ENCODE measurements at places on chromosomes 2 and 18. TPM values are rescaled to one million over a fixed set of nuclear protein-coding genes. Genes with fewer than 3 reads are reported as not detected.

GRCh38 chr2:6297238-6297637 is 568.5 kb downstream of the CMPK2 start:
- DNase-seq = no peak

DNA sequence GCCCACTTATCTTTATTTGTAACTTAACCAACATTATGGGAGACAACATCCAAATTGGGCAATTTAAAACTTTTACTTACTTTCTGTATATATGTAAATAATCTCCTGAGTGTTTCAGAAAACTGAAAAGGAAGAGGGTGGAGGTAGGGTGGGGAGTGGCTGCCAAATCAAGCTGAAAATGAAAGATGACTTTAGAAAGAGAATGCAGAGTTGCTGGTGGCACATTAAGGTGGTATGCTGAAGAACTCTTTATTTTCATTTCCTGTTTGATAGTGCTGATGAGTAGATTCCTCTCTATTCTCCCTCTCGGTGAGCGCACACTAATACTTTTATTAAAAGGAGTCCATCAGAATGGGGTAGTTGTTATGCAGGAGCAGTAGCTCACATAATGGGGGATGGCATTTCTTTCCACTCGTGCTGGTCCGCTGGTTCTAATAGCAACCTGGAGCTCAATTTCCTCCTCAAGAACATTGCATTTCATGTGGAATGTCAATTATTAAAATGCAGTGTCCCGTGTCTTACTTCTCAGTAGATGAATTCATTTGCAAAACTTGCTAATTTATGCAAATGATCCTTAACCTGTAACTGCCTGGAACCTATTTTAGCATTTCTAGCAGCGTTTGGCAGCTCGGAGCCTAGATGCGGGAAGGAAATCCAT is 466.9 kb upstream of the HNRNPA3 start:
- no peak for DNase-seq

GRCh38 chr18:6874315-6874714 is 144.8 kb downstream of the ARHGAP28 start:
- no peak for DNase-seq

DNA sequence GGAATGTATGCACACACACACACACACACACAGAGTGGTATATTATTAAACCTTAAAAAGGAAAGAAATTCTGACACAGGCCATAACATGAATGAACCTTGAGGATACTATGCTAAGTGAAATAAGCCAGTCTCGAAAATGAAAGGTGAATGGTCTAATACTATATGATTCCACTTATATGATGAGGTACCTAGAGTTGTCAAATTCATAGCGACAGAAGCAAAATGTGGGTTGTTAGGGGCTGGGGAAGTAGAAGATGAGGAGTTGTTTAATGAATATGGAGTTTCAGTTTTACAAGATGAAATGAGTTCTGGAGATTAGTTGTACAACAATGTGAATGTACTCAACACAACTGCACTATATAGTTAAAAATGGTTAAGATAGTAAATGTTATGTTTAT is 118.1 kb downstream of the ABCA12 start:
- DNase-seq = no peak

DNA sequence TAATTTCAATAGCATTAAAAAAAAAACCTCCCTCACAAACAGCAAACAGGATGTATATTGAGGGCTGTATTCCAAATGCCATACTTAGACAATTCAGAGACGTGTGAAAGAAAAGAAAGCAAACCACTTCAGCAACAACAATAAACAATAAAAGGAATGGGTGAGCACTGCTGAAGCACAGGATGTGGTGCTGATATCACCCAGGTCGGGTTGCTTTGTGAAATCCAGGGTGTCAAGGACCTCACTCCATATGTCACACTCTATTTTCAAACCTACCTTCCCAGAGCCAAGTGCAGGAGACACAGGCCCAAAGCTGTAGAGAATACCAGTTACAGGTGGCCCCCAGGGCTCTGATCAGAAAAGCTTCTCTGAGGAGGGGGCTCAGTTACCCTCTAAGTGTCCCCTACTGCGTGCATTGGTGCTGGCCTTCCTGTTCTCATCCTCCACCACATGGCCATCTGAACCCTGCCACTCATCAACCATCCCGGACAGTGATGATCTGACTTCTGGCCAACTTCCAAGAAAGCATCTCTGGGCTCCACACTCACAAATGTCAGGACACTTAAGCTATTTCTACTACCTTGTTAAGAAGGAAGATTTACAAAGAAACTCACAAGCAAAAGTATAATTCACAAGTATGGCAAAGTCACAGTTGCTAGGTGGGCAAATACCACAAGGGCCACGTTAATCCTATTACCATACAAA is 363.0 kb downstream of the SS18 start:
- no peak for DNase-seq

- DNase-seq = no peak
These were observed 4.0 kb downstream of the NEU4 start for GRCh38 chr2:241812730-241813643.

DNA sequence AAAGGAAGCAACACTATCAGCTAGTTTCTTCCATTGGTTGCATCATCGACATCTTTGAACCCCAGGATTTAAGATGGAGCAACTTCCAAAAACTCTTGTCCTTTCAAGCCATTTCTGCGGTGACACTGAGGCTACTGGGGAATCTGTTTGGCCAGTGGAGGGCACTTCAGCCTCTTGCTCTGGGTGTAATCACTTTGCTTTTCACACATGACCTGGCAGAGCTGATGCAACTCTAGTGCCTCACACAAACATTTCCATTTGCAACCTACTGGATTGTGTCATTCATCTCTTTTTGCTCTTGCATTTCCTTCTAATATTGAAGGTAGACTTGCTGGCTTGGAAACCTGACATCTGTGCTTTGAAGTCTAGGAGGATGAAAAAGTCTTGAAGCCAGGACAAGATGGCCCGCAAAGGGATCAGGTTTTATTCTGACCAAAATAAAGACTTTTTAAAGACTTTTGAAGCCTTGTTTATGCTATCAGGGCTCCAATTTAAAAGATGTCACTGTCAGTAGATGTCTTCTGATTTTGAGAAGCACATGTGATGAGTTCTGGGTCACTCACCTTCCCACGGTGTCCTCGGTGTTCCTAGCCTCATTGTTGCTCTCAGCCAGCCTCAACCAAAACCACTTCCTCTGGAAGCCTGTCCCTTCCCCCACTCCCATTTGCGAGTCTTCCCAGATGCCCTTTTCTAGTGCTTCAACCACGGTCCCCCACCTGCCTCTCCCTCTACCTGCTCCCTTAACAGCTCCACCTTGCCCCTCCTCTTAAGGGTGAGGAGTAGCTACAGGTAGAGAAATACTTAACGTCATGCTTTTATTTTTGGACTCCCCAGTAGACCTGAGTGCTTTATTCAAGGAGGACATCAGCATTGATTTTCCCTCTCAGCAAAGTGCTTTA is 69.7 kb upstream of the KCNE4 start:
- DNase-seq = no peak

GRCh38 chr2:28746429-28747111 is 5.1 kb upstream of the PPP1CB start:
- no peak for DNase-seq

DNA sequence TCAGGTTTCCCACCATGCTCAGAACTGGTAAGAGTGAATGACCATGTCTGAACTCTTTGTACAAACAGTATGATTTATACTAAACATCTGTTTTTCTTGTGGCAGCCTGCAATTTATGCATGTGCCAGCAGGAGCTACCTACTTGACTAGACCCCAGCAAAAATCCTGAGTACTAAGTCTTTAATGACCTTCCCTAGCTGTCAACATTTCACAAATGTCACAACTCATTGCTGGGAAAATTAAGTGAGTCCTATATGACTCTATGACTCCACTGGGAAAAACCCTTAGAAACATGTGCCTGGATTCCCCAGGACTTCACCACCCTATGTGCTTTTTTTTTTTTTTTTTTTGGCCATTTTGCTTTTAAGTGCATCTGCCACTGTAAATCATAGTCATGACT is 1225.8 kb downstream of the SUCLG1 start:
- DNase-seq = no peak

GRCh38 chr2:204860274-204860673 is 315.0 kb downstream of the PARD3B start:
- no peak for DNase-seq

- no peak for DNase-seq
These were observed 152.3 kb downstream of the MBD5 start for GRCh38 chr2:148173168-148173567.

Gene SNORC
- polyA plus RNA-seq = 1.4 TPM

Gene RAMP1
- 54.1 TPM for polyA plus RNA-seq

Gene FRZB
- 24.1 TPM for polyA plus RNA-seq

Gene PNO1
- 16.5 TPM for polyA plus RNA-seq

Measured in forelimb muscle (tissue), 1 donor.